Stimulated activated CD8-positive, alpha-beta memory T cell treated with anti-CD3 and anti-CD28 coated beads, Interleukin-4, amount 100 ng/mL, for 1 hour (primary cell): ENCODE measurements at places on chromosomes 11 and 22.

DNA sequence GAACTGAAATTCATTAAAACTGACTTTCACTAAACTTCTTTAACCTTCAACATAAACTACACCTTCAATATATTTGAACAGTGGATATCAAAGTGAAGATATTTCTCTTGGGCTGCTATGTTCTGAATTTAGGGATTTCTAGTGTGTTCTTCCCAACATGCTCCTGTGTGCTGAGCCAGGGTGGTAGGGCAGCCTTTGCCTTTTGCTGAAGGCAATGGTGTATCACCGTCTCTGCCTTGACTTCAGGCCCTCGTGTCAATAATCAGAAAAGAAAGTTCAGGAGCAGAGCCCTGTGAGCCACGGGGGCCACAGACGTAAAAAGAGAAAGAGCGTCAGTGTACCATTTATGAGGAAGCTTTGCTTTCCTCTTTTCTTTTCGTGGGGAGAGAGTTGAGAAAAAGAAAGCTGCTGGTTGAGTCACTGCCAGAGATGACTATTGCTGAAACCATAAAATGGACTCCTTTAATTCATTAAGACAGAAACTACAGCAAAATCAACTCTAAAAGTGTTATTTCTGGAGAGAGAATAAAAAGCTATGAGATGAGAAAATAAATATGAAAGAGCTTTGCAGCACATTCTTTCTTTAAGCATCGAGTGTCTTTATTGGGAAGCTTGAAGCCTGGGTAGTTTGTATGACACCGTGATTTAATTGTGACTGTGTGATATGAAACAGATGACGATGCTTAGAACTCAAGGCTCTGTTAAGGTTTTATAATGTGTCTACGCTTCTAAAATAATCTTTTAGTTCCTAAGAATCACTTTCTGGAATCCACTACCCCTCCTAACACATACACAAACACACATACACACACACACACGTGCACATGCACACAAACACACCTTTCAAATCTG lies 271.8 kb upstream of the MTNR1B start:
- DNase-seq, result no peak

GRCh38 chr22:17945888-17946648 lies 78.3 kb downstream of the MICAL3 start:
- no peak for DNase-seq

GRCh38 chr11:46868912-46869311 lies 22.8 kb upstream of the CKAP5 start:
- DNase-seq, result no peak

DNA sequence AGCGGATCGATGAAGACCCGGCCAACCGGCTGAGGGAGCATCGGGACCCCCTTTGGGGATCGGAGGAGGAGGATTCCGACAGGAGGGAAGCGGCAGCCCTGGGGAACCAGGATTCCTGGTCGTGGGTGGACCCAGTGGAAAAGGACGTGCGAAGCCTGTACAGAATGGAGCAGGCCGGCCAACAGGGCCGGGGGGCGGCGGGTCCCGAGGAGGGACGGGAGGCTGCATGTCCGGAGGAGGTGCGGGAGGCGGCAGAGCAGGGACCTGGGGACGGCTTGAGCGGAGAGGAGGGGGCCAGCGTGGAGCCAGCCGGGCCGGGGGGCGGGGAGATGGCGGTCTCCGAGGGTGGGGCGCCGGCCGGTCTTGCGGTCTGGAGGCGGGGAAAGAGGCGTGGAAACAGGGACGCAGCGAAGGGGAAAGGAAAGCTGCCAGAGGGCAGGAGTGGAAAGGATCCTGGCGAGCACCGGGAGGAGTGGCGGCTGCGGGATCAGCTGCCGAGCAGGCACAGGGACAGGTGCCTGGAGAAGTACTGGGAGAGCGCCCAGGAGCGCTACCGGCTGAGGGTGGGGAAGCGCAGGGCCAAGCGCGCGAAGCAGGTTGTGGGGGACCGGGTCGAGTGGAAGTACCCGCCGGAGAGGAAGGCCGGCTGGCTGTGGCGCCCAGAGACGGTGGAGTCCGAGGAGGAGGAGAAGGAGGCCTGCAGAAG lies at the start of gene ANO5:
ANO5 (plus strand) TSS at position 444 of the 706 bp plus-strand sequence. CDS start 408 bp downstream, outside the sequence.
- no peak for DNase-seq

DNA sequence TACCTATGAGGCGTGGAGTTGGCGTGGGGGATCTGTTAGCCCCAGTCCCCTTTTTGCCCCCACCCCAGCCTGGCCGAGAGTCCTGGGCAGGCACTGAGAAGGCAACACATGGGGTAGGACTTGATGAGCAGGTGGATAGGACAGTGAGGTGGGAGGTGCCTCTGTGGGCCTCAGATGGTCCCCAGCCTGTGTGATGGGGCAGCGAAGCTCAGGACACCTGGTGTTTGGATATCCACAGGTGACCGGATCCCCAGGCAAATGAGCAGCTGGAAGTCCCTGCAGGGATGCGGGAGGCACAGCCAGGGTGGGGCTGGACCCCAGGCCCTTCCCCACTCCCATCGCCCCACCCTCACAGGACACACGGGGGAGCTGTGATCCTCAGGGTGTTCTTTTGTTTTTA lies 9.7 kb downstream of the FBLN1 start:
- no peak for DNase-seq

DNA sequence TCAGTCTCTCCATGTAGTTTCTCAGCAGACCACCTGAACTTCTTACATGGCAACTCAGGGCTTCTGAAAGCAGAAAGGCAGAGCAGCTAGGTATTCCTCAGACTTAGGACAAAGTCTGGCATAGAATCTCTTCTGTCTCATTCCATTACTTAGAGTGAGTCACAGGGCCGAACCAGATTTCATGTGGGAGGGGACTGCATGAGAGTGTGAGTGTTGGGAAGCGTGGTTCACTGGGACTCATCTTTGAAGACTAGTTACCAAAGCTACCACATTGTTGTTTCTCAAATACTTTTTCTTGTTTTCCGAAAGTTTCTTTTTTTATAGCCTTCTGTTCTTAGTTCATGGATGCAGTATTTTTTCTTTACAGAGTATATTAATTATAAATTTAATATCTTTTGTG lies 36.1 kb upstream of the SCN3B start:
- DNase-seq, result no peak

DNA sequence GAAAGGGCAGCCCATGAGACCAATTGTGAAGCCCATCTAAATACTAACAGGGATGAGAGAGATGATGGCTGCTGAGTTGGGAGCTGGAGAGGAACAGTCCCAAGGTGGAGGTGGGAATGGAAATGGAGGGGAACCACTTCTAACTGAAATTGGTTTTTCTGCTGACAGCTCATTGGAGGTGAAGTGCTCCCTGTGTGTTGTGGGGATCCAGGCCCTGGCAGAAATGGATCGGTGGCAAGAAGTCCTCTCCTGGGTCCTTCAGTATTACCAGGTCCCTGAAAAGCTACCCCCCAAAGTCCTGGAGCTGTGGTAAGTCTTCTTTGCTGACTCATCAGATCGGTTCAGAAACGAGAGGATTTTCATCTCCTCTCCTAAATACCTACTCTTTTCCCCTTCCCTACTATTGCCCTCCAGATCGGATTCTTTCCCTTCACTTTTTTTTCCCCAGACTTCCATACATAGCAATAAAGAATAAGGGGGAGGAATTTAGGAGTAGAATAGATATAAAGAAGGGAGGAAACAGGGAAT lies 2.0 kb downstream of the PEX26 start:
- no peak for DNase-seq

DNA sequence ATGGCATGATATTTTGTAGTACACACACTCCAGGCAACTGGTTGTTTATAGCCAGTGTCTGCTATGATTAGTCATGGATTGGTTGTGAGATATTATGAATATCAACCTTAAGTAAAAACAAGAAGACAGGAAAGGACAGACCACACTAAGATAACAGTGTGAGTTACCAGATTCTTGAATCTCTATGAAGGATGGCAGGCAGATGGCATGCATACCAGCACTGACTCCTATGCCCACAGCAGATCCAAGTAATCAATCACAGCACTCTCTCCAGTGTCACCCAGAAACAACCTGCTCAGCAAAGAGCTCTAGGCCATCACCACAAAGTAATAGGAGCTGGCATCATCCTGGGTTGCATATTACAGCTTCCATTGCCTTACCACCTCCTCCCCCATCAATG lies 116.6 kb downstream of the GALNT18 start:
- DNase-seq, result no peak

DNA sequence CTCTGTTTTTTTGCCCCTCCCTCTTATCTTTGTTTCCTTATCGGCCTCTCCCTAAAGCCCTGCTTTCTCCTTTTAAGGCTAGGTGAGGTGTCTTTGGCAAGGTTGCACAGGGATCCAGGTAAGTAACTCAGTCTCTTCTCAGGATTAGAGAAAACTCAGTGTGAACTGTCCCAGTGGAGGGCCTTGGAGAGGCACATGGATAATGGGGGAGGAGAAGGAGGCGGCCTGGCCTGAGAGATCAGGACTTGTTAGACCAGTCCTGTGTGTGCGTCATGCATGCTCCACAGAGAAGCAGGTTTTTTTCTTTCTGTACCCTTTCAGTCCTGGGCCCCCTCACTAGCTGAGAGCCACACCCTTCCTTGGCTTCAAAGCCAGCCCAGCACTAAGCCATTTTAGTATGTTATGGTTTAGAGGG lies 19.9 kb downstream of the CTNND1 start:
- no peak for DNase-seq

DNA sequence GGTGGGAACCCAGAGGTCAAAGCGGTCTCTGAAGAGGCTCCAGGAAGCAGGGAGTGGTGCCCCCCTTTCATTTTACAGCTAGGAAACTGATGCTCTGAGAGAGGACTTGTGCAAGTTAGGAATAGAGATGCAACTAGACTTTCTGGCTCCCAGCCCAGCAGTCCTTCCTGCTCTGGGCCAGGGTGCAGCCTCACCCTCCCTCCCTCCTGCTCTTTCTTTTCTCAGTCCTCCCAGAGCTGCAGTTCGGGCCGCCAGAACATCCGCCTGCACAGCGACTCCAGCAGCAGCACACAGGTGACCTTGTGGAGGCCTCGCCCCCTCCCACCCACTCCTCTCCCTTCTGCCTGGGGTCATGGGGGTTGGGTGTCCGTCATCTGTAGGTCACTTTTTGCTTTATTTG lies 51.5 kb downstream of the LHFPL7 start:
- DNase-seq, result no peak

GRCh38 chr11:221539-221938 lies 14.0 kb downstream of the RIC8A start:
- DNase-seq, result no peak

DNA sequence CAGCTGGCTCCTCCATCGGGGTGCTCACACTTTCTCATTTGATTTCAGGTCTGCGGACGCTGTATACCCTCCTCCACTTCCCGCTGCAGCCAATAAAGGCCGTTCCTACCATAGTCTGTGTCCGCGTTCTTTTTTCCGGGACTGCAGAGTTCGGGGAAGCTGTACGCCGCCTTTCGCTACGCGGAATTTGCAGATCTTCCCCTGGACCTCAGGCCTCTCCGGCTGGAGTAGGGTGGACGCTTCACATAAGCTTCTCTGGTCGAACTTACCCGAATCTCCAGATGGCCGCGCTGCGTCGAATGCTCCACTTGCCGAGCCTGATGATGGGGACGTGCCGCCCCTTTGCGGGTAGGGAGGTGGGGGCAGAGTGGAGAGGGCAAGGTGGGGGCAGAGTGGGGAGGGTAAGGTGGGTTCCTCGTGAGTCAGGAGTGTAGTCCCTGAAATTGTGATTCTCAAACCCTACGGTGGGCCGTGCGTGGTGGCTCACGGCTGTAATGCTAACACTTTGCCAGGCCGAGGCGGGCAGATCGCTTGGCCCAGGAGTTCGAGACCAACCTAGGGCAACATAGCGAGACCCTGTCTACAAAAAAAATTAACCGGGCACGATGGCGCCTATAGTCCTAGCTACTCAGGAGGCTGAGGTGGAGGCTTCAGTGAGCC lies 617 bp downstream of the CSKMT start:
- peak; percentile 17 for DNase-seq

DNA sequence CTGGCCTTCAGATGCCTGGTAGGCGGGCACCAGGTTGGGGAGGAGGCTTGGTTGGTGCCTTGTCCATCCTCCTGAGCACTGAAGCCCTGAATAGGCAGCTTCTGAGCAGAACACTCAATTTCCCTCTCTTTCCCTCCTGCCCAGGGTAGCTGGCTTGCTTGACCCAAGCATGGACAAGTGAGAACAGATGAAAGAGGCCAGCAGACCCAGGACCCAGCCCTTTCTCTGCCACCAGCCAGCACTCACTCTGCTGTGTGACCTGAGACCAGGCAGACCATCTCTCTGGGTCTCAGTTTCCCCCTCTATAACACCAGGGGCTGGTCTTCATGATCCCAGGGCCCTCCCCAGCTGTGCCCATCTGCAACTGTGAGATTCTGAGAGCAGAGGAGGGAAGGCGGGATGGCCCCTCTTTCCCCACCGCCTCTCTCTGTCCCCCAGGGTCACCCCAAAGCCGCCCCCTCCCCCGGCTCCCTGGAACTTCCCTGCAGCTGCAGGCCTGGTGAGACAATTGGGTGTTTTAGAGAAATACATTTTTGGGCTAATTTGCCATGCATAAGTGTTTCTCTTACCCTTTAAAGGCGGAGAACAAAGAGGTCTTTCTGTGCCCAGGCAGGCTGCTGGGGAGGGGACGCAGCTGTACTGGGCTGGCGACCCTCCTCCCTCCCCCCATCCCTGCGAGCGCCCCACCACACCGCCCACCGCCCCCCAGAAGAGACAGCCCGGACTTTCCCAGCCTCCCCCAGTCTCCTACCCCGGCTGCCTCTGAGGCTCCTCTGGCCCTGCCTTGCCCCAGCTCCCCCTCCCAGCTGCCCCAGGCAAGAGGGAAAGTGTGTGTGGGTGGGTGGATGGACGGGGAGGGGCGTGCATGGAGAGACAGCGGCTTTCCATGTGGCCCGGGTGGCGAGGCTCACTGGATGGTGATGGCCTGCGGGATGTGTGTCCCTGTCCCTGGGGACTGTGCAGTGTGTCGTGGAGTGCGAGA lies 30.8 kb upstream of the PICK1 start:
- no peak for DNase-seq

GRCh38 chr11:12087075-12088004 lies 23.1 kb upstream of the MICAL2 start:
- DNase-seq, result peak; percentile 17

- no peak for DNase-seq
Measured at GRCh38 chr11:1156506-1157340, 1.0 kb upstream of the MUC5AC start.

DNA sequence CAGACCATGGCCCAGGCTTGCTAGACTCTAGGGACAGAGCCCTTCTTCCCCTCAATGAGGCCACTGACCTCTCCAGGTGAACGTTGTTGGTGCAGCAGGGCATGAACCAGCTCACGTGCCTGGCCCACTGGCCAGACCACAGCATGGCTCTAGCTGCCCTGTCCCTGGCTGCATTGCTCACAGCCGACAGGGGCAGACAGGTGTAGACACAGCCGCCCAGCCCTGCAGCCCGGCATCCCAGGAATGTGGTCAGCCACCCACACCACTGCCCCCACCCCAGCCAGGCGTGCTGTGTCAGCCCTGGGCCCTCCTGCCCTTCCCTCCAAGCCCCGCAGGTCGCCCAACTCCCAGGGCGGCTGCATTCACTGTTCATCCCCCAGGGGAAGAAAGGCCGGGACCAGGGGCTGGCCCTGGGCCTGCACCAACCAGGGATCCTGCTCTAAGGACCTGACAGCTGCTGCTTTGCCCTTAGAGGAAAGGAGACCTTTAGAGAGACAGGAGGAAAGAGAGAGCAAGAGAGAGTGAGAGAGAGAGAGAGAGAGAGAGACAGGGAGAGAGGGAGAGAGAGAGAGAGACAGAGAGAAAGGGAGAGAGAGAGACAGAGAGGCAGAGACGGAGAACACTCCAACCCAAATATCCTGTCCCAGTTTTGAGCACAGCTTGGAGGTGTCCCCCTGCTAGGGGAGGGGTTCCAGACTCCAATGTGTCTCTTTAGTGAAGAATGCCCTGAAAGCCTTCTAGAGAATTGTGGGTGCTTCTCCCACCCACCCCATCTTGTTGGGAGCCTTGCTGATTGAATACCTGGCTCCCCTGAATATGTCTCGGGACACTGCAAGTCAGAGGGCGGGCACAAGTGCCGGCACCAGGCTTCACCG lies 44.2 kb upstream of the LINC01488 start:
- DNase-seq, result no peak

- DNase-seq, result no peak
Measured at GRCh38 chr11:115626414-115626813, 122.2 kb upstream of the CADM1 start.
